Activated CD4-positive, alpha-beta T cell treated with anti-CD3 and anti-CD28 coated beads, Interleukin-2, amount 10 ng/mL, durations not matched to agents 24 days and 14 days (primary cell): ENCODE measurements at places on chromosomes 7 and 10. TPM values are rescaled to one million over a fixed set of nuclear protein-coding genes. Genes with fewer than 3 reads are reported as not detected.

DNA sequence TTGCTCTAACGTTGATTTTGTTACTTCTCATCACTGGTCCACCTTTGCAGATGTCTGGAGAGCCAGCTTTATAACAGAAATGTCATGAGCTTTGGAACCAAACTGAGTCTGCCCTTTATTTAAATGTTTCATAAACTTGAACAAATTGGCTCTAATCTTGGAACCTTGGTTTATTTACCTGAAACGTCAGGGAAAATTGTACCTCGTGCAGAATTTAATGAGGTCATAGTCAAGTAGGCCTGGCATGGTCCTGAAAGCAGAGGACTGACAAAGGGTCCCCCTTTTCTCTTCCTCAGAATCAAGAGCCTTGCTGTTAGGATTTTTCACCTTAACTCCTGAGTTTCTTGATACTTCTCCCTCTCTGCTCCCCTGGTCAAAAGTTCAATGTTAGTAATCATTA, 828.0 kb downstream of the GRID1 start:
- H3K4me3 ChIP-seq = no peak overlapping the region
- no peak for DNase-seq
- H3K27me3 ChIP-seq = peaks cover 2% of the 10 kb centered on the region
- no peaks in the 10 kb centered on the region for H3K4me1 ChIP-seq
- no peaks in the 10 kb centered on the region for H3K36me3 ChIP-seq

GRCh38 chr7:132108563-132108962, 467.7 kb downstream of the PLXNA4 start:
- no peaks in the 10 kb centered on the region for H3K36me3 ChIP-seq
- H3K4me3 ChIP-seq = no peak overlapping the region
- peaks cover 9% of the 10 kb centered on the region for H3K27me3 ChIP-seq
- no peak for DNase-seq
- no peak overlapping the region for H3K27ac ChIP-seq
- H3K4me1 ChIP-seq = no peaks in the 10 kb centered on the region

GRCh38 chr10:34962866-34963265, 127.3 kb downstream of the CUL2 start:
- H3K27me3 ChIP-seq = no peaks in the 10 kb centered on the region
- no peaks in the 10 kb centered on the region for H3K36me3 ChIP-seq
- DNase-seq = no peak
- no peaks in the 10 kb centered on the region for H3K4me1 ChIP-seq
- H3K4me3 ChIP-seq = no peak overlapping the region
- H3K27ac ChIP-seq = no peak overlapping the region

- no peak overlapping the region for H3K4me3 ChIP-seq
- no peak overlapping the region for H3K27ac ChIP-seq
- peaks cover 4% of the 10 kb centered on the region for H3K36me3 ChIP-seq
- H3K27me3 ChIP-seq = no peaks in the 10 kb centered on the region
- DNase-seq = no peak
Measured at GRCh38 chr7:151126491-151127137, 40.3 kb downstream of the AGAP3 start.

GRCh38 chr10:98295401-98295811, 27.4 kb upstream of the LOXL4 start:
- H3K27me3 ChIP-seq = peaks cover 11% of the 10 kb centered on the region
- H3K4me1 ChIP-seq = no peaks in the 10 kb centered on the region
- no peak for DNase-seq
- H3K27ac ChIP-seq = no peak overlapping the region
- no peak overlapping the region for H3K4me3 ChIP-seq

- H3K36me3 ChIP-seq = no peaks in the 10 kb centered on the region
- H3K4me3 ChIP-seq = no peak overlapping the region
- peaks cover 12% of the 10 kb centered on the region for H3K27me3 ChIP-seq
- DNase-seq = no peak
- no peak overlapping the region for H3K27ac ChIP-seq
- no peaks in the 10 kb centered on the region for H3K4me1 ChIP-seq
Measured at GRCh38 chr10:78787125-78787524, 281.6 kb upstream of the ZMIZ1 start.

DNA sequence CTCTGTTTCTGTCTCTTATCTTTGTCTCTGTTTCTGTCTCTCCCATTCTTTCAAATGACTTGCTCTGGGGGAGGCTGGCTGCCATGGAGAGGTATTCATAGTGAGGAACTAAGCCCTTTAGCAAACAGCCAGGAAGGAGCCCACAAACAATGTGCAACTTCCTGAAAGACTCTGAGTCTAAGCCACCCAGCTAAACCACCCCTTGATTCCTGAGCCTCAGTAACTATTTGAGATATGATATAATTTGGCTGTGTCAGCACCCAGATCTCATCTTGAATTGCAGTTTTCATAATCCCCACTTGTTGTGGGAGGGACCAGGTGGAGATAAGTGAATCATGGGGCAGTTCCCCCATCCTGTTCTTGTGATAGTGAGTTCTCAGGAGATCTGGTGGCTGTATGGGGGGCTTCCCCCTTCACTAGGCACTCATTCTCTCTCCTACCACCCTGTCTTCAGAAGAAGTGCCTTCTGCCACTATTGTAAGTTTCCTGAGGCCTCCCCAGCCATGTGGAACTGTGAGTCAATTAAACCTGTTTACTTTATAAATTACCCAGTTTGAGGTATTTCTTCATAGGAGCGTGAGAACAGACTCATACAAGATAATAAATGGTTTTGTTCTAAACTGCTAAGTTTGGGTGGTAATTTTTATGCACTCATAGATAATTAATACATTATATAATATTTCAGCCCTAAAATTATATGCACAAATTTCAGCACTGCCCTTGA, 121.2 kb upstream of the FOXP2 start:
- H3K4me3 ChIP-seq = no peak overlapping the region
- H3K4me1 ChIP-seq = no peaks in the 10 kb centered on the region
- DNase-seq = no peak
- no peaks in the 10 kb centered on the region for H3K27me3 ChIP-seq
- H3K27ac ChIP-seq = no peak overlapping the region

GRCh38 chr7:139321071-139321745, 19.9 kb upstream of the FMC1 start:
- no peaks in the 10 kb centered on the region for H3K4me1 ChIP-seq
- no peak for DNase-seq
- peaks cover 3% of the 10 kb centered on the region for H3K27me3 ChIP-seq
- H3K36me3 ChIP-seq = no peaks in the 10 kb centered on the region
- no peak overlapping the region for H3K27ac ChIP-seq

GRCh38 chr10:133257489-133258065, 19.1 kb downstream of the ADAM8 start:
- peak overlapping the region; percentile 47 for H3K4me3 ChIP-seq
- H3K36me3 ChIP-seq = peaks cover 5% of the 10 kb centered on the region
- peak; percentile 71 for DNase-seq
- peaks cover 3% of the 10 kb centered on the region for H3K27me3 ChIP-seq
- peak overlapping the region; percentile 78 for H3K27ac ChIP-seq
- H3K4me1 ChIP-seq = peaks cover 34% of the 10 kb centered on the region

GRCh38 chr7:41786944-41787343, 84.1 kb upstream of the INHBA start:
- no peaks in the 10 kb centered on the region for H3K4me1 ChIP-seq
- no peak overlapping the region for H3K4me3 ChIP-seq
- no peaks in the 10 kb centered on the region for H3K36me3 ChIP-seq
- H3K27ac ChIP-seq = no peak overlapping the region

DNA sequence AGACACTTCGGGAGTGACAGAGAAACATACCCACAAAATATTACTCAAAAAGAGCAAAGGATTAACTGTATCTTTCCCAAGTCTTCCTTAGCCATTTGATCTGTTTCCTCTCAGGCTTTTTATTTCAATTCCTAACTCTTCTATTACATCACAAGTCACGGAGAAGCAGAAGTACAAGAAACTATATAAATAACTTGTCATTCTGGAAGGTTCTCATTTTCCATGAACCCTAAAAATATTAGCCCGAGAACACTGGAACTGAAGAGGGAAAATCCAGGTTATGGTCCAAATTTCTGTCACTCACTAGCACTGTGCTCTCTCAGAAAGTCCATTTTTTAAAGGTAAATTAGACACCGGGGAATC, 98.0 kb downstream of the GRB10 start:
- no peak overlapping the region for H3K27ac ChIP-seq
- H3K4me1 ChIP-seq = no peaks in the 10 kb centered on the region
- H3K4me3 ChIP-seq = no peak overlapping the region
- peaks cover 17% of the 10 kb centered on the region for H3K27me3 ChIP-seq
- no peaks in the 10 kb centered on the region for H3K36me3 ChIP-seq
- no peak for DNase-seq

DNA sequence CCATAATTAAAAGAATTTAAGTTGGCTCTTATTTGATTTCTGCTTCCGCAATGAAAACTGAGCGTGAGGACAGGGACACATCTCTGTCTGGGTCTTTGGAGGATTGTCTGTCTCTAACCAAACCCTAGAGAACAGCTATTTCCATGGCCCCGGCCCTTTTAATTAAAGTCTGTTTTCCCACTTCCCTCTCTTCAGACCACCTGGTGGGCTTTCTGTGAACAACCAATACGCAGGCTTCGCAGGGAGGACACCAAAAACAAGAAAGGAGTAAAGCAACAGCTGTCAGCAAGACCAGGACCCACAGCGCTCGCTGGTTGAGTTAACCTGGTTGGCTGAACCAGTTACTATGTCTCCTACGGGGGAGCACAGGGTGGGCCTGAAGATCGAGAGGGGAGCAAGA, 217.1 kb upstream of the FRMD4A start:
- H3K4me3 ChIP-seq = no peak overlapping the region
- H3K27ac ChIP-seq = peak overlapping the region; percentile 39
- peaks cover 47% of the 10 kb centered on the region for H3K36me3 ChIP-seq
- DNase-seq = peak; percentile 56
- no peaks in the 10 kb centered on the region for H3K27me3 ChIP-seq

GRCh38 chr10:19817231-19817933, 1.1 kb downstream of the PLXDC2 start:
- no peak for DNase-seq
- H3K27me3 ChIP-seq = peaks cover 44% of the 10 kb centered on the region
- no peak overlapping the region for H3K27ac ChIP-seq
- peak overlapping the region; percentile 26 for H3K4me3 ChIP-seq

DNA sequence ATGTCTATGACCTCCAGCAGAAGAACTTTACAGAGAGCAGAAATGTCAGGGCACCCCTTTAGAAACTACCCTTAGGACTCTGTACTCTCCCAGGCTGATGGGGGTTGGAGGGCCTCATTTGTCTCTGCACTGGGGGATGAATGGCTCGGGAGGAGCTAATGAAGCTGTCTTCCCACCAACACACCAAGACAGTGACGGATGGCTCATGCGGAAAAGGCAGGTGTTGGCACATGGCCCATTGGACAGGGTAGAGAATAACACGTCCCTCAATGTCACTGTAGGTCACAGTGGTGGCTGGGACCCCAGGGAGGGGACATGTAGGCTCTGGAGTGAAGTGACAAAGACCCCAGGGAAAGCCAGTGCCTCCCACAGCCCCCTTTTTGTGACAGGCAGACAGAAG, 64.0 kb upstream of the PCBD1 start:
- H3K27me3 ChIP-seq = peaks cover 2% of the 10 kb centered on the region
- no peaks in the 10 kb centered on the region for H3K36me3 ChIP-seq
- no peaks in the 10 kb centered on the region for H3K4me1 ChIP-seq
- no peak for DNase-seq
- H3K4me3 ChIP-seq = no peak overlapping the region

DNA sequence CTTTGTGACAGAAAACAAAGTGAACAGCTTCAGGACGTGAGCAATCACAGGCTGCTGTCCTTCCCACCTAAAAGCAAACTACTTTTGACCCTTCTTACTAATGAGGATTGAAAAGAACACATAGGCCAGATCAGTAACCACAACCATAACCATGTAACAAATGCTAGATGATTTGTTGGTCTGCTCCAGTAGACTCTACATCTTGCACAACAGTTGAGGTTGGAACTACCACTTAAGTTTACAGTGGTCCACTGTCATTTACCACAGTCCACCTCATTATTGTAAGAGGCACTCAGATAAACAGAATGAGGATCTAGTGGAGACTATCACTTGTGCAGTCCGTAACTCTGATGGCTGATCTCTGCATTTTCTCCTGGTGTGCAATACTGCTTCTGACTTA, 27.8 kb downstream of the NET1 start:
- peaks cover 28% of the 10 kb centered on the region for H3K4me1 ChIP-seq
- peaks cover 10% of the 10 kb centered on the region for H3K36me3 ChIP-seq
- no peaks in the 10 kb centered on the region for H3K27me3 ChIP-seq
- H3K4me3 ChIP-seq = no peak overlapping the region

DNA sequence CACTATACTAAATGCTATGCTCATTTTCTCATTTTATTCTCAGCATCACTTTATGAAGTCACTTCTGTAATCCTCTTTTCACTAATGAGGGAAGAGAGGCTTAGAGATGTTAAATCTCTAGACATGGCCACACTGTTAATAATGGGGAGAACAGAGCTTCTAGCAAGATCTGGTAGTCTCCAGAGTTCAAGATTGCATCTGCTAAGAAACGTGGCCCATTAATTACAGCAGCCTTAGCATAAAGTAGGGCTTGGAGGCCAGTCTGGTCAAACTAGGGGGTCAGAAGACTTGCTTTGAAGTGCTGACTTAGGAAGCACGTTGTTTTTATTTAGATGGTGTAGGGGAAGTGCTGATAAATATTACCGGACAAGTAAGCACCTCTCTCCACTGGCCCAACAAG, 29.3 kb downstream of the ARL4A start:
- DNase-seq = no peak
- no peak overlapping the region for H3K4me3 ChIP-seq
- H3K27me3 ChIP-seq = no peaks in the 10 kb centered on the region
- H3K36me3 ChIP-seq = no peaks in the 10 kb centered on the region
- H3K4me1 ChIP-seq = peaks cover 35% of the 10 kb centered on the region

- no peaks in the 10 kb centered on the region for H3K36me3 ChIP-seq
- H3K4me1 ChIP-seq = peaks cover 5% of the 10 kb centered on the region
Measured at GRCh38 chr10:91694170-91694794, 61.4 kb upstream of the PPP1R3C start.

DNA sequence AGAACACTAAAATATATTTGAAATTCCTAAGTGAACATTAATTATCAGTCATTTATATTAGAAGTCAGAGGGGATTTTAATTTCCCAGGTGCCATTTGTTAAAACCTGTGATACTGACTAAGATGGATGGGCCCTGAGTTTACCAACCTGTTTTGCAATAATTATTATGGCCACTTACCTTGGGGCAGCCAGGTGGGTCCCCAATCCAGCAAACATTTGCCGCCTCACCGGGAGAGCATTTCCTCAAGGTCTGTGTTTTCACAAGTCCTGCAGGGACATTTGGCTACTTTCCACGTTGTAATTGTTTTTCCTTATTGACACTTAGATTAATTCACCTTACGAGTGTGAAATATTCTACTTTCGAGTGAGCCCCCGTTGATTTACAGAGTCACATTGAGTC, 251.2 kb upstream of the PPP2R2D start:
- DNase-seq = no peak
- no peaks in the 10 kb centered on the region for H3K4me1 ChIP-seq
- H3K27me3 ChIP-seq = peaks cover 3% of the 10 kb centered on the region
- no peak overlapping the region for H3K4me3 ChIP-seq

Gene LHFPL3
- not detected in 2 replicates for total RNA-seq

Gene CCDC126
- 6.2 and 8.1 TPM in 2 replicates for total RNA-seq

Gene ZNF425
- 0.44 and 0.92 TPM in 2 replicates for total RNA-seq

Gene TMED4
- total RNA-seq = 78.4 and 80.2 TPM in 2 replicates

Gene DNA2
- 58.0 and 59.1 TPM in 2 replicates for total RNA-seq

Gene TUBAL3
- total RNA-seq = 0.14 TPM in 1 of 2 replicates, not detected in the other

Gene STRIP2
- total RNA-seq = 86.6 and 89.6 TPM in 2 replicates

Gene ELAPOR2
- total RNA-seq = 1.9 and 2.1 TPM in 2 replicates

Gene MUC3A
- not detected in 2 replicates for total RNA-seq

Gene SYNPO2L
- 0.05 TPM in 1 of 2 replicates, not detected in the other for total RNA-seq

Gene STEAP1B
- total RNA-seq = 0.21 TPM in 1 of 2 replicates, not detected in the other
